Left ventricle myocardium inferior (tissue), 1 donor: ENCODE measurements at places on chromosomes 7 and 10.

DNA sequence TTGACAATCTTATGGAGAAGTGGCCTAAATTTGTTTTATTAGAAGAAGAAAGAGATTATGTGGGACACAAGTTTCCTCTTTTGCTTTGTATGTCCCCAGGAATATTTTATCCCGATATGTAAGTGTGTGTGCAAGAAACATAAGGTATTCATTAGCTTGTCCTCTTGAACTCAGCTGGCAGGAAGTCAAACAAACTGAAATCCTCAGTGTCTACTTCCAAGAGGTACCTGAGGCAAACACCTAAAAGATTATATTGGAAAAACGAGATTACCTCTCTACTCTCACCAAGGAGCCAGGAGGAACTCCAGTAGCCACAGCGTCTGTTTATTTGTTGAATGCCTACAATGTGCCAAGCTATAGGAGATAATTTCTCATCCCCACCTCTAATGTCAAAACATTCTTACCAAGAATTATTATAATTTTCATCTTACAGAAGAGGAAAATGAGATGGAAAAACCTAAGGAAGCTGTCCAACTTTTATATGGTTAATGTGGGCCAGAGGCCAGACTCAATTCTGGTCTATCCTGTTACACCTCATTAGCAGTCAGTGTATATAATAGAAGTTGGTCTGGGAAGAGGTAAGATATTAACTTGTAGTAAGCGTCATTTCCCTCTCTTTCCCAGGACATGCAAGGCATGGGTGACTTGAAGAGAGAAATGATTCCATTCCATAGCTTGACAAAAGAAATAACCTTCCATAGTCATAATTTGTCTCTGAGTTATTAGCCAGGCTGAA lies 692.7 kb downstream of the MAGI2 start:
- DNase-seq: no peak

GRCh38 chr10:73376679-73377078 lies 18.0 kb upstream of the CFAP70 start:
- no peak for DNase-seq

DNA sequence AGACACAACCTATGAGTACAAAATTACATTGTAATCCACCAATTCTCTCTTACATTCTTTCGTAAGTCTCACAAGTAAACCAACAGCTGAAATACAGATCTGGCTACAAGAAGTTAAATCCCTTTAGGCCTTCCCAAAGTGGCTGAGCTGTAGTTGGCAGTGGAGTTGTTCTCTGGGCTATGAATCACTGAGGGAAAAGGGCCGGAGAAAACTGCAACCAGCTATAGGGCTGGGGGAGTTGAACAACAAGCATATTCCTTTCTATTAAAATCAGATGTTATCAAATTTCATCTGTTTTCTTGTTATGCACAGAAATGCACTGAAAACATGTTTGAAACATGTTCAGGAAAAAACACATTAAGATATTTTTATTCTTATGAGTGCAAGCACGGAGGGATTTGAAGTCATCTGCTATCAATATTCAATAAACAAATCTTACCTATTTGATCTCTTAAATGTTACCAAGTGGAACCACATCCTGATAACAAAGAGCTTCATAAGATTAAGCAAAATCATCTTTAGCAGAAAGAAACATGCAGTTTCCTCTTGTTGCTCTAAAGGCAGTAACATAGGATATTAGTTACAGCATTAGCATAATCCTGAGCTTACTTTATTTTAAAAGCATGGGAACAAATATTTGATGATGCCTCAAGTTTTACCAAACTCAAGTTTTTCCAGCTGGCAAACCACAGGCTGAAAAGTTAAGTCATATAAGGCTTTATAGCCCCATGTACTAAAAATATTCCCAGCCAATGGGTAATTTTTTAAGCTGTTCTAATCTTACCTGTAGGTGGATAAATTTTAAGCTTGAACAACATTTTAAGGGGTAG lies 212.7 kb downstream of the TAX1BP1 start:
- DNase-seq: no peak

DNA sequence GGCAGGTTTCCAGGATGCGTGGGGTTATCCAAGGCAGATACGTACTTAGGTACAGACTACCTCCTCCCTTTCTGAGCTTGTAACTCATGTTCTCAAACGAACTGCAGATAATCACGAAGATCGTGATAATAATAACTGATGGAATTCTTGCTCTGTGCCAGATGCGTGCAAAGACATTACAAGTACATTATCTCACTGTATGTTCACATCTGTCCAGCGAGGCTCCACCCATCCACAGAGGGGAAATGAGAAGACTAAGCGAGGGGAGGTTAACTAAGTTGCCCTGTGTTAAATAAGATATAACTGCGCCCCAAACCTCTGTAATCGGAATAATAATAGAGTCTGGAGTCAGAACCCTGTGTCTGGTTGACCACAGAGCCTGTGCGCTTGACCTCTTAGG lies 1.9 kb downstream of the GALNT17 start:
- no peak for DNase-seq

DNA sequence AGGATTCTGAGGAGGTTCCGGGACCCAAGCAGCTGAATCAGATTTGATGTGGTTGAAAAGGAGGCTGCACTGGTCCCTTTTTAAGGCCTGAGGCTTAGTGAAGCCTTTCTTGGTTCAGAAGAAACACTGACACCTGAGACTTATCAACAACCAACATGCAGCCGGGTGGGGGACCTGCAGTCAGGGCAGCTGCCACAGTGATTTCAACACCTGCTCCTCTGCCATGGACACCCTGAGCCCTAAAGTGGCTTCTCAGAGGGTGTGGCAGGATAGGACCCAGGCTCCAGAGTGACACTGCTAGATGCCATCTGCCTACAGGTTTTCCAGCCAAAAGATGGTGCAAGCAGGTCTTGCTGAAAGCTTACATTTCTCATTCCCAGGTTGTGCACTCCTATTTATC lies 99.3 kb downstream of the COL13A1 start:
- no peak for DNase-seq

- DNase-seq: no peak
Observed at GRCh38 chr10:70931168-70931815, 42.9 kb upstream of the PCBD1 start.

DNA sequence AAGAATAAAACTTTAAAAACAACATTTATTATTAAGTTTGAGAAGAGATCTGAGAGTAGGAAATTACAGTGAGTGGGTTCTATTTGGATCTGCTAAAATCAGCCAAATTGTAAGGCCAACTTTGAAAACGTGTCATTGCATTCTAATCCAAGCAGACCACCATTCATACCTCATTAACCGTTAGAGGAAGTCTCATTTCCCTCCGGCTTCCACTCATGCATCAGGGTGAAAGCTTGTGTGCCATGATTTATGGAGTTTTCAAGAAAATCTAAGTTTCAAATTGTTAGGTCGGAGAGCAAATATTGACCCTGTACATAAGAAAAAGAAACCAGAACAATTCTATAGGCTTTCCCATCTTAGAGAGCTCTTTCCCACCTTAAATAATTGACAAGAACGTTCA lies 166.6 kb upstream of the NRG3 start:
- no peak for DNase-seq

DNA sequence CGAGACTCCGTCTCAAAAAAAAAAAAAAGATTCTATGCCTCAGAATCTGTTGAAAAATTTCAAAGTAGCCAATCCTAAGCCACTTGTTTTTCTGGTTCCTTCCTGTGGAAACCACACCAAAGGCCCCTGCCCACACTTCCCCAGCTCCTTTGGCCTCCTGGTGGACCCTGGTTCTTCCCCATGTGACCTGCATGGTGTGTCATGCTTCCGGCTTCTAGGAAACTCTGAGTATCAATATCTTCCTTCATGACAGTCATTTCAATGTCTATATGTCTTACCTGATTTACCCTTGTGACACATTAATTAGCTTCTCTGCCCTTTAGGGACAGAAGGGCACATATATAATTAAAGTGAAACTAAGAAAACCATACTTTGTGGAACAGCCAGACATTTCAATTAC lies 80.4 kb upstream of the GRB10 start:
- DNase-seq: no peak

DNA sequence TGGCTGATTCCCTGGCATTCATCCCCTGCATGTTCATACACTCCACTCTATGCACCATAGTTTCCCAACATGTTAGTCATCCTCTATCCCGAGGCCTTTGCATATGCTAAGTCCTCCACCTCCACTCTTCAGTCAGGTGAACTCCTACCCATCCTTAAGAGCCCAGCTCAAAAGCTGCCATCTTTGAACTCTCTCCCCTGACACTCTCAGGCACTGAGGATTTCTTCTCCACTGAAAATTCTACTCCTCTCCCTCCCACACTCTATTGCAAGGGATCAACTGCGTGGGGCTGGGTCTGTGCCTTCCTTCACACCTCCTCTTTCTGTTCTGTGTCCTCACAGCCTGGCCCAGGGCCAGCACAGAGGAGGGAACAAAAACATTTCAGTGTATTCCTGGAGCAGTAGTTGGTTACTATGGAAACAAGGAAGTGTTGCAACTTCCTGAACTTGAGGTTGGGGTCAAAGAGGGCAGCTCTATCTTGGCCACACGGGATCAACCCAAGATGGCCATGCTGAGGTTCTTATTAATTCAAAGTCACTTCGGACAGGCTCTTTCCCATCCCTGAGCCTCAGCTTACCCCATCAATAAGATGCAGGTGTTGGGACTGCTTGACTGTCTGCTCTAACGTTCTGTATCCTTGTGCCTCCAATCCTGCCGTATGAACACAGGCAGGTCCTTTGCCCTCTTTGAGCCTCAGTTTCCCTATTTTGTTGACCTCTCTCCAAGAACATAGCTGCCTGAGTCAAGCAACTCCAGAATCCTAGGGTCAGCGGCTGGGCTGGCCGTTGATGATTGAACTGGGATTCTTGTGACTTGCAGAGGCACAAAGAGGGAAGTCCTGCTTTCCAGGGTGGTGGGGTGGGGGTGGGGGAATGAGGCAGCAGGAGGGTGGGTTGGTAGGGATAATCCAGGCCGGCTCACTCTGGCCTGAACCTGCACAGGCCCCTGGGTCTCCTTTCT lies 15.5 kb downstream of the ZMIZ1 start:
- DNase-seq: peak; percentile 95

DNA sequence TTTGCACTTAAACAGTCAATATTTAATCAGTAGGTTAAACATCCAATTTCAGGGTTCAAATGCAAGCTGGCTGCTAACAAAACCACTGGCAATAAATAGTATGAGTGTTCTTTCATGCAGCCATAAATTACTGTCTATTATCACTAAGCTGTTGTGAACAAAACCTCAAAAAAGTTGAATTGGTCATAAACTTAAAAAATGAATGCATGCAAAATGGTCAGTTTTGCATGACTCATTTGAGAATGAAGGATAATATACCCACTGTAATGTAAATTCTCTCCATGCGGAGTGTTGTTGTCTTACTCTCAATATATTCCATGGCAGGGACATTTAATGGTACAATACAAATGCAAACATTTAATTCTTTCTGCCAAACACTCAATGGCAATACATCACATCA lies 226.4 kb downstream of the MAGI2 start:
- DNase-seq: no peak

DNA sequence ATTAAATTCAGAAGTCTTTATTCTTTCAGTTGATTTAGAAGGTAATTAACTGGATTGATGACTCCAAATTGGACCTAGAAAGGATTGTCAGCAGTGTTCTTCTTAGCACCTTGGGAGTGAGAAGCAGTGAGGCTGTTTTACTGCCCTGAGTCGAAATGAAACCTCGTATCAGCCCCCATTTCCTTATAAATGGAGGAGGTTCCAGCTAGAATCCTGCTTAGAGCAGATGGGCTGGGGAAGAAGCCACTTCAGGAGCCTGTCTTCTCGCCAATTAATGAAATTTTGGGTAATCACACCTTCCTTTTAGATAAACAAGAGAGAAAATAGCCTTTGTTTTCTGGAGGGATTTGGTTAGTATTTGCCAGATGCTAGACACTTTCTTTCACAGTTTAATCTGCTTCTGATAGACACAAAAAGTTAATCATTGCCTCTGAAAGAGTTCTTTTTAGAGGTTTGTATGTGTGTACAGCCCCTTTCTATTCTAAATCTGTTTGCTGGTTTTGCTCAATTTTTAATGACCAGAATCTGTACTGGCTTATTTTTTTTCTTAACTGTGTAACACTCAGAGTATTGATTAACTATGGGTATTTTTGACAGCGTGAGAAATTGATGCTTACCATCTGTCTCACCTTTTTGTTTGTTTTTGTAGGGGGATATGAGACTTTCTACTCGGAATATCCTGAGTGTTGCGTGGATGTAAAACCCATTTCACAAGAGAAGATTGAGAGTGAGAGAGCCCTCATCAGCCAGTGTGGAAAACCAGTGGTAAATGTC lies 4.6 kb downstream of the DUSP5 start:
- DNase-seq: no peak

GRCh38 chr10:73519336-73519735 lies 23.5 kb upstream of the PPP3CB start:
- no peak for DNase-seq

GRCh38 chr10:10629512-10629911 lies 388.2 kb upstream of the CELF2 start:
- DNase-seq: no peak

DNA sequence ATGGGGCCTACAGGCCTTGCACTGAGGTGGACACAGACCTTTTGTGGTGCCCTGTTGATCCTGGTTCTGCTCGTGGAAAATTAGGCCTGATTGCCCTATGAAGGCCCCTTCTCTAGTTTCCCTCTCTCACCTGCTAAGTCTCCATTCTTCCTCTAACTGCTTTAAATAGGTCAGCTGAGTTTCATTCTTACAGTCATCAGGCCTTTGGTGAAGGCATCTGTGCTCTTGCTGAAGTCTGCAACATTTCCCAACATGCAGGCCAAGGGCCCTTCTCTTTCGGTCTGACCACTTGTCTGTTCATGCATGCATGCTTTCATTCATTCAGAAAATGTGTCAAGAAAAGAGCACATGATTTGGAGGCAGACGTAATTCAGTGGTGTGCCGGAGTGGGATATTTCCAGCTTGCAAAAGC lies 244.0 kb downstream of the BUB3 start:
- DNase-seq: no peak

- peak; percentile 54 for DNase-seq
Observed at GRCh38 chr7:5780801-5781496, 514 bp downstream of the RNF216 start.

DNA sequence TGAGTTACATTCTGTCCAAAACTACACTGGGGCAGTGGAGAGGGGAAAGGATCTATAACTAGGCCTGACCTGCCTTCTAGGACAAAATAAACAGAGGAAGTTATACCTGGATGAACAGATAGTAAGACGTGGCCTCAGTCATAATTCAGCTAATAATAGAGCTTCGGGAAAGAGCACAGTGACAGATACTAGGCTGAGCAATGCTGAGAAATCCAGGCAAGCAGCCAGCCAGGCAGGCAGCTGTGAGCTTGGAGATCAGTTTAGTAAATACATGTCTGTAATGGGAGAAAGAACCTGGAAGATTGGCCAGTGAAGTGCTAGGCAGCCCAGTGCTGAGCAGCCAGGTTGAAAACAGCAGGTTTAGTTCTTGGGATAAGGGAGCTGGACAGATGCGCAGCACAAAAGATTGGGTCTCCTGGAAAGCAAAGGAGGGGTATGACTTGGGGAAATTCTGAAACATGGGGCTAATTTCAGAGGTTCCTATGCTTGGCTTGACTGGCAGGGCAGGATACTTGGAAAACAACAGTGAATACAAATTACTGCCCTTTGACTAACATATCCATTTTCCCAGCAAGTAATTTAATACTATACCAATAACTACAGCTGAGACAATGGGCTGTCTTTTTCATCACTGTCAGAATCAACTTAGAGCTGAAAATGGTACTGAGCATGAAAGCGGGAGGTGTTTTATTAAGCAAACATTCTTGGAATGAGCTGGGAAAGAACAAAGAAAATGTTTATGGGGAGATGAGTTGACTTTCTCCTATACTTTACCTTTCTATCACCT lies 140.8 kb downstream of the DGKB start:
- DNase-seq: peak; percentile 78
